Naive thymus-derived CD4-positive, alpha-beta T cell (primary cell): ENCODE measurements at places on chromosomes 2 and 18. TPM values are rescaled to one million over a fixed set of nuclear protein-coding genes. Genes with fewer than 3 reads are reported as not detected.

PLB1 gene
- total RNA-seq, result 1.2 TPM

ZRANB3 gene
- total RNA-seq, result 3.5 and 4.8 TPM in 2 replicates

MOCOS gene
- total RNA-seq, result not detected

DOCK10 gene
- 211 TPM for total RNA-seq

KRTCAP3 gene
- total RNA-seq, result 4.3 and 5.7 TPM in 2 replicates

LYPD1 gene
- total RNA-seq, result not detected

- DNase-seq, result no peak
Observed at GRCh38 chr18:77058290-77058835, 74.2 kb downstream of the MBP start.

GRCh38 chr2:120568089-120568974 is 167.3 kb upstream of the GLI2 start:
- no peak for DNase-seq

DNA sequence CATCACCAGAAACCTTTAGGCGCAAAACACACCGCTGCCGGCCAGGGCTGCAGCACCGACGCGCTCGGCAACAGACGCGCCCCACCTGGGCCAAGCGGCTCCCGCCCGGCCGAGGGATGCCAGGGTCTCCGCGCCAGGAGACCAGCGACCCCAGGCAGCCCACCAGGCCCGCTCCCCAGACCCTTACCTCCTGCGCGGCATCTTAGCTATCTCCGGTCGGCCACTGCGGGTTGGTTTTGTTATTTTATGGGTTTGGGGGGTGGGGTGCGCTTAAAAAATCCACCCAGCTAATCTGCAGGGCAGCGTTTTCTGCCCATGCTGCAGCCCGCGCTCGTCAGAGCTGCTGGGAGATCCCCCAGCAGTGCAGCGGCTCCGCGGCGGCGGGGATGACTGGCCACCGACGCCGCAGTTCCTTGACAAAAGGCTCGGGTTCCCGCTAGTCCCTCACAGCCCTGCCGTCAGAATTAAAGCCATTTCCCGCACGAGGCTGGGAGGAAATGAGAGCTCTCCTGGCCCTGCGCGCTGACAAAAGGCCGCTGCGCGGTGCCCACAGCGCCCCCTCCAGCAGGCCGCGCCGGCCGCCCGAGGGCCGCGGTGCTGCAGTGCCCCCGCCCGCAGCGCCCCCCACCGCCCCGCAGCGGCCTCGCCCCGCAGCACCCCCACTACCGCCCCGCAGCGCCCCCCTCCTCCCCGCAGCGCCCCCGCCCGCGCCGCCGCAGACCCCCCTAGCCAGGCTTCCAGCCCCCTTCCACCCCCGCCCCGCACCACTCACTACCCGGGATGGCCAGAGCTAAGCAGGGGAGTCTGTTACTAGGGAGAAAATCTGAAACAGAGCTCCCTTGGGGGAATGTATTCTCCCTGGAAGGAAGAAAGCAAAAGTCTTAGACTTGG is at the start of gene ADD2:
Gene ADD2, minus strand, starts transcription at position 502 of the 891 bp plus-strand sequence. CDS start 61,792 bp downstream, outside the sequence.
- peak; percentile 42 for DNase-seq

DNA sequence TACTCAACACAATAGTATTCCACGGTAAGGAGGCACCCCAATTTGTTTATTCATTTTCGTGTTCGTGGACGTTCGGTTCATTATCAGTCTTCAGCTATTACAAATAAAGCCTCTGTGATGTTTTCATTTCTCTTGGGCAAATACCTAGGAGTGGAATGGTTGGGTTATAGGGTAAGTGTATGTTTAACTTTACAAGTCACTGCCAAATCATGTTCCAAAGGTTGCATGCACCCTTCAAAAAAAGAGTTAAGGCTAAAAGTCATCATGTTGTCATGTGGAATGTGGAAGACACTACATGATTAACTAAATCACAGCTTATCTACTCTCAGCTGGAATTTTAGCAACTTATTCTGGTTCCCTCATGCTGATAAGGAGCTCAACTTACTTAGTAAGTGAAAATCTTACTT is 15.8 kb downstream of the INO80C start:
- DNase-seq, result no peak

GRCh38 chr2:132978840-132979239 is 308.8 kb upstream of the LYPD1 start:
- DNase-seq, result no peak

DNA sequence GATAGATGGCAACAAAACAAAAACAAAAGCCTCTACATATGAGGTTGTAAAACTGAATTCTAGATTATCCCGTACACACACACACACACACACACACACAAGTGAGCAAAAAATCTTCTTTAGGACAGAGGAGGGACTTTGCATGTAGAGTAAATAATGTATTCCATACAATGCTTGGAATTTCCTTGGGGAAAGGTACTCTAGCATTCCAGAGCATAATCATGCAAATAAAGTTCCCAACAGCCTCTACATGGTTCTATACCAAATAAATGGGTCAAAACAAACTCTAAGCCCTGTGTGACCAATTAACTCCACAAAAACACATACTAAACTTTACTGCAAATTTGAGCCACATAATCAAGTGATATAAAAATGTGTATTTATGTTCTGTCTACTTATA is 191.4 kb downstream of the RBM43 start:
- no peak for DNase-seq

- DNase-seq, result no peak
Observed at GRCh38 chr2:45922577-45922988, 271.1 kb downstream of the PRKCE start.

- DNase-seq, result no peak
Observed at GRCh38 chr2:130843321-130843985, 6.7 kb downstream of the ARHGEF4 start.

DNA sequence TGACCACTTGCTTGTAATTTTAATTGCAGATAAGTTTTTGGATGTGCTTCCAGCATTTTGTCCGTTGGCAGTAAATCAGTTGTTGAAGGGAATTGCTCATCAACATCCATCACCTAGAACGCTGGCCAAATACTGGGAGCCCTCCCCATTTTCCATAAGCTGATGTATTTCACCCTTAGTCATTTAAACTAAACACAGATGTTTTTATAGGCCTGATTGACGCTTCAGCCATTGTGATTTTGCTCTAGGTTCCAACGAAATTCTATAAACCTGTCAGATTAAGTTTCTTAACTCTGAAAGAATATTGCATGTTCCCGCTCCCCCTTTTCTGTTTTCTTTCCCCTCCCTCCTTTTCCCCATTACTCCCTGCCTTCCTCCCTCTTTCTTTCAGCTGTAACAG is 1.0 kb upstream of the RPRM start:
- no peak for DNase-seq

DNA sequence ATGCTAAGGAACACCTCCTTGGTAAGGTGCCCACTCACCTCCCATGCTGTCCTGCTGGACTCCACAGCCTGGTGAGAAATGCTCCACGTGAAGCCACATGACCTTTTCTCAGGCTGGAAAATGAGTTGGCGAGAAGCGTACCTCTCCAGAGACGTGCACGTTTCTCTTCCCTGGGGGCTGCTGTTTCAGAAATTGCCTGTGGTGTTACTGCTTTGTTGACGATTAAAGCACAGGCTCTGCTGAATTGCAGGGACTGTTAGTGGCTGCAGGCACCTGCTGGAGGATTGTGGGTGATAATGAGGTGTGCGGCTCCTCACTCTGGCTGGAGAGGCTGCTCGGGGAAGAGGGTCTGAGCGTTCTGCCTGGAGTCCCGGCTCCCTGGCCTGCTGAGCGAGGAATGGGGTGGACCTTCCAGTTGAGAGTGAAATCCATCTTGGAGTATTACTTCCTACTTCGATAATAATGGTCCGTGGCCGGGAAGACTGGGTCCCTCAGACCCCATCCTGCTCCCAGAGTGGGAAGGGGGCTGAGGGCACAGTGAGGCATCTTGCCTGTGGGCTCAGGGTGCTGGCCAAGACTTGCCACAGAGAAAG is 199.3 kb upstream of the HDAC4 start:
- no peak for DNase-seq

- no peak for DNase-seq
Observed at GRCh38 chr2:6423157-6423556, 442.6 kb downstream of the CMPK2 start.

DNA sequence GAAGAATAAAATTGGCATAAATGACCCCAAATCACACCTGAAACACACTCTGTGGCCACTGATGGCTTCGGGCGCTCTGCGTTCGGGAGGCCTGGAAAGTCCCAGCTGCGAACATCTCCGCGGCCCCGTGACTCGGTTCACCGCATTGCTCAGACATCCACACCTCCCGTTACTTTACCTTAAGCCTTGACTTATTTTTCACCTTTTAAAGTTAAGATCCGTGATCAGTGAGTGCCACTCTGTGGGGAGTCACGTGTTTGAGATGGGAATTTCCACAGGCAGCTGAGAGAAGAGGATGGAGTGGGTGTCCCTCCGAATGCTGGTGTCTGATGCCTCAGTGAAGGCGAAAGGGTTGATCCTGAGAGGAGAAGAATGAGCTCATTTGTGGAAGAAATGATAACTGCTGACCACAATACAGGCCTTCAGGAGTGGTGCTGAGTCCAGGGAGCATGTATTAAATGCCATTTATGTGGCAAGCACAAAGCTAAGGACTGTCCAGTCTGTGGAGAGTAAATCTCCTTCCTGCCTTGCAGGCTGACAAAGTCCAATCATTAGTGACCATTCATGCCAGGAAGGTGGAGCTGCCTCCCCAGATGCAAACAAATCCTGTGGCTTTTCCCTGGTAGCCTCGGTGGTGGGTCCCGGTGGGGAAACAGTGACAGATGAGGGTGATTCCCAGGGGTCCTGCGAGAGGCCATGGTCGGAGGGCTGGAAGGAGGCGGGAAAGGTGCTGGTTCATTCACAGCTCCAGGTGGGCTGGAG is 168.8 kb downstream of the RTP5 start:
- no peak for DNase-seq

GRCh38 chr2:196174404-196174803 is 3.0 kb upstream of the STK17B start:
- DNase-seq, result no peak

- no peak for DNase-seq
Observed at GRCh38 chr18:75437979-75438378, 10.5 kb upstream of the SMIM21 start.

GRCh38 chr2:20650393-20650876 is 463 bp downstream of the HS1BP3 start:
- DNase-seq, result peak; percentile 50

- no peak for DNase-seq
Observed at GRCh38 chr2:119751706-119752105, 8.0 kb upstream of the PTPN4 start.

DNA sequence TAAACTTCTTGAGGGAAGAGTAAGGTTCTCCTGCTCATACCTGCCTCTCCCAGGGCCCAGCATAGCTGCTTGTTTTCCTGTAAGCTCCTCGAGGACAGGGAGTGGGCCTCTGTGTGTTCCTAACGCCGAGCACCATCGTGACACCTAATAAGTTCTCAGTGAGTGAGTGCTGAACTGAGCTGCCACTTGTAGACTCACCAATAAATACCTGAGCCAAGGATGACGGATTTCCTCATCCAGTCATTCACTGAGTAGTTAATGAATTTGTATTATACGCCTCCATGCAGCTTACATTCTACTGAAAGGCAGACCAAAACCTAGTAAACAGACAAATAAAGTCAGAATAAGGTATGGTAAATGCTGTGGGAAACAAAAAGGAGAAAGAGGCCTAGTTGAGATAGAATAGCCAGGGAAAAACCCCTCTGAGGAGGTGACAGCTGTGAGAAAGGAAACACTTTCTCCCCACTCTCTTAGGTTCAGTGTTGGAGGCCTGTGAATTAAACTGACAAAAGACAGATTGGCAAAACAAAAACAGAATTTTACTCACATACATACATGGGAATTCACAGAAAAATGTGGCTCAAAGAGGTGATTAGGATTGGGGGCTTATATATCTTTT is 138.6 kb downstream of the B3GNT2 start:
- no peak for DNase-seq

DNA sequence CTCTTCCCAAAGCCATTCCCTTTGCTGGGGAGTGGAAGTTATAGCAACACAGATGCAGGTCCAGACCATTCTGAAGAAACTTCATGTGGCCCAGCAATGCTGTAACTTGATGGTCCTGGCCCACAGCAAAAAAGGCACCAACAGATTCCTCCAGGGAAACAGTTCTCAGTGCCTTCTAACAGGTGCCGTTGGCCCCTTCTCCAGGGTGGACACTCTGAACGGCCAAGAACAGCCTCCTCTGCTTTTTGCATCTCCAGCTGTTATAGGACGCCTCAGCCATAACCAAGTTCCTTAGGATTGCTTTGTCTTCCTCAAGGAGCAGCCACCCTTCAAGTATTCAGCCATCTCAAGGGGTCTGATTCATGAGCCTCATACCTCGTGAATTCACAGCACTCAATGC is 38.0 kb downstream of the MARCO start:
- DNase-seq, result no peak

- DNase-seq, result no peak
Observed at GRCh38 chr2:167826906-167827305, 420.5 kb downstream of the STK39 start.

GRCh38 chr2:29723255-29724001 is 198.0 kb downstream of the ALK start:
- no peak for DNase-seq

- no peak for DNase-seq
Observed at GRCh38 chr18:23468753-23469459, 15.8 kb downstream of the RIOK3 start.

GRCh38 chr18:57534511-57534909 is 52.0 kb downstream of the FECH start:
- no peak for DNase-seq
